CD8-positive, alpha-beta memory T cell (primary cell): ENCODE measurements at places on chromosomes 6 and 20. TPM values are rescaled to one million over a fixed set of nuclear protein-coding genes. Genes with fewer than 3 reads are reported as not detected.

- H3K4me3 ChIP-seq: no peak overlapping the region
- H3K27me3 ChIP-seq: no peaks in the 10 kb centered on the region
- H3K4me1 ChIP-seq: no peaks in the 10 kb centered on the region
- no peaks in the 10 kb centered on the region for H3K36me3 ChIP-seq
- no peak for DNase-seq
Observed at GRCh38 chr6:16849988-16850680, 88.9 kb upstream of the ATXN1 start.

- no peaks in the 10 kb centered on the region for H3K36me3 ChIP-seq
- no peak overlapping the region for H3K4me3 ChIP-seq
- H3K27ac ChIP-seq: no peak overlapping the region
- no peak for DNase-seq
Observed at GRCh38 chr6:23174781-23175361, 605.5 kb downstream of the HDGFL1 start.

GRCh38 chr6:141437011-141437410, 695.7 kb upstream of the GJE1 start:
- no peaks in the 10 kb centered on the region for H3K27me3 ChIP-seq
- H3K4me1 ChIP-seq: no peaks in the 10 kb centered on the region
- no peak for DNase-seq
- H3K36me3 ChIP-seq: no peaks in the 10 kb centered on the region

- no peak overlapping the region for H3K4me3 ChIP-seq
- DNase-seq: no peak
- H3K4me1 ChIP-seq: no peaks in the 10 kb centered on the region
- H3K27me3 ChIP-seq: no peaks in the 10 kb centered on the region
- no peaks in the 10 kb centered on the region for H3K36me3 ChIP-seq
Observed at GRCh38 chr20:6802227-6802626, 34.7 kb downstream of the BMP2 start.

DNA sequence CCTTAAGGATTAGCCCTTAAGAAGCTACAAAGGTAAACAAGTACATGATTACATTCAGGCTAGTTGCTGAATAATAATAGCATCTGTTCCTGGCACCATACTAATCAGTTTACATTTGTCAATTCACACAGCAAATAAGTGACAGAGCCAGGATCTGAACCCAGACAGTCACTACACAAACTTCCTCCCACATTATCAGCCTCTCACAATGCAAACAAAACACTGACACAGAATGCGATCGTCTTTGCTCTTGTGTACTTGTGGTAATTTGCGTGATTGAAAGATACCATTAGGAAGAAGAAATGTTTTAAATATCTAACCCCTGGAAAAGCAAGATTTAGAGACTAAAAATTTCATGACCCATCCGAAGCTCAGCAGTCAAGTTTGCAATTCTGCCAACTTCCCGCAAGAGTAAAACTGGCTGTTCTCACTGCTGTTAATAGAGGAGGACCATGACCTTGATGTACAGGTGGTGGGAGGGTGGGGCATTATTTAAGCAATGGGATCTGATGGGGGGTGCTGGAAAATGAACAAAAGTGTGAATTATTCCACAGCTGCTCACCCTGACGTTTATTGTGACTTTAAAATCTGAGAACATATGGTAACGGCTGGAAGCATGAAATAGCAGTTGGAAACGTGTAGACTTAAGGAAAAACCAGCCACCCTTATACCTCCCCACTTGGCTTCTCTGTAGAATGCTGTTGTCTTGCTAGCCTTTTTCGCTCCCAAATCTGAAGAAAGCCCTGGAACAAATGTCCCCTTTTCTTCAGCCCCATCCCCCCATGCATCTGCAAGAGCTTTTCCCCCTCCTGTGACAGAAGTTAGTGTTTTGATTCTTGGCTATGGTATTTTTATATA, 95.3 kb upstream of the ARMC2 start:
- H3K4me1 ChIP-seq: no peaks in the 10 kb centered on the region
- H3K27me3 ChIP-seq: no peaks in the 10 kb centered on the region
- H3K36me3 ChIP-seq: no peaks in the 10 kb centered on the region
- no peak for DNase-seq
- H3K4me3 ChIP-seq: no peak overlapping the region
- H3K27ac ChIP-seq: no peak overlapping the region

- H3K4me3 ChIP-seq: no peak overlapping the region
- no peaks in the 10 kb centered on the region for H3K4me1 ChIP-seq
- no peaks in the 10 kb centered on the region for H3K36me3 ChIP-seq
- no peaks in the 10 kb centered on the region for H3K27me3 ChIP-seq
- H3K27ac ChIP-seq: no peak overlapping the region
Observed at GRCh38 chr6:39765508-39766065, 26.6 kb upstream of the DAAM2 start.

DNA sequence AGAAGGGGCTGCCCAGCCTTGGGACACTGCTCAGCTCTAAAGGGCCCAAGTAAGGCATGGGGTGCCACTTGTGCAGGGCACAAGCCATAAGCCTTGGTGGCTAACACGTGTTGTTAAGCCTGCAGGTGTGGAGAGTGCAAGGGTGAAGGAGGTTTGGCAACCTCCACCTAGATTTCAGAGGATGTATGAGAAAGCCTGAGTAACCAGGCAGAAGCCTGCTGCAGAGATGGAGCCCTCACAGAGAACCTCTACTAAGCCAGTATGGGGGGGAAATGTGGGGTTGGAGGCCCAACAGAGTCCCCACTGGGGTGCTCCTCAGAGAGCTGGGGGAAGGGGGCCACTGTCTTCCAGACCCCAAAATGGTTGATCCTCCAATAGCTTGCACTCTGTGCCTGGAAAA, 32.6 kb downstream of the SERINC1 start:
- no peaks in the 10 kb centered on the region for H3K27me3 ChIP-seq
- no peak for DNase-seq
- no peak overlapping the region for H3K4me3 ChIP-seq

FOXQ1 gene
- polyA plus RNA-seq: not detected

GRCh38 chr6:6177754-6178153, 142.7 kb downstream of the F13A1 start:
- no peak overlapping the region for H3K27ac ChIP-seq
- H3K4me1 ChIP-seq: no peaks in the 10 kb centered on the region
- no peaks in the 10 kb centered on the region for H3K27me3 ChIP-seq
- no peaks in the 10 kb centered on the region for H3K36me3 ChIP-seq
- H3K4me3 ChIP-seq: no peak overlapping the region
- DNase-seq: no peak

DNA sequence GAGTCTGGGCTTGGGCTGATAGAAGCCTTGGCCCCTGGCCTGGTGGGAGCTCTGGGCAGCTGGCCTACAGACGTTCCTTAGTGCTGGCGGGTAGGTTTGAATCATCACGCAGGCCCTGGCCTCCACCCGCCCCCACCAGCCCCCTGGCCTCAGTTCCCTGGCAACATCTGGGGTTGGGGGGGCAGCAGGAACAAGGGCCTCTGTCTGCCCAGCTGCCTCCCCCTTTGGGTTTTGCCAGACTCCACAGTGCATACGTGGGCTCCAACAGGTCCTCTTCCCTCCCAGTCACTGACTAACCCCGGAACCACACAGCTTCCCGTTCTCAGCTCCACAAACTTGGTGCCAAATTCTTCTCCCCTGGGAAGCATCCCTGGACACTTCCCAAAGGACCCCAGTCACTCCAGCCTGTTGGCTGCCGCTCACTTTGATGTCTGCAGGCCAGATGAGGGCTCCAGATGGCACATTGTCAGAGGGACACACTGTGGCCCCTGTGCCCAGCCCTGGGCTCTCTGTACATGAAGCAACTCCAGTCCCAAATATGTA, 957 bp upstream of the VEGFA start:
- H3K36me3 ChIP-seq: no peaks in the 10 kb centered on the region
- H3K27ac ChIP-seq: no peak overlapping the region
- DNase-seq: no peak
- no peaks in the 10 kb centered on the region for H3K4me1 ChIP-seq
- peaks cover 18% of the 10 kb centered on the region for H3K27me3 ChIP-seq

GRCh38 chr6:119209452-119210205, 131.2 kb upstream of the FAM184A start:
- H3K4me1 ChIP-seq: no peaks in the 10 kb centered on the region
- no peaks in the 10 kb centered on the region for H3K36me3 ChIP-seq
- no peak for DNase-seq
- no peaks in the 10 kb centered on the region for H3K27me3 ChIP-seq
- no peak overlapping the region for H3K27ac ChIP-seq

DNA sequence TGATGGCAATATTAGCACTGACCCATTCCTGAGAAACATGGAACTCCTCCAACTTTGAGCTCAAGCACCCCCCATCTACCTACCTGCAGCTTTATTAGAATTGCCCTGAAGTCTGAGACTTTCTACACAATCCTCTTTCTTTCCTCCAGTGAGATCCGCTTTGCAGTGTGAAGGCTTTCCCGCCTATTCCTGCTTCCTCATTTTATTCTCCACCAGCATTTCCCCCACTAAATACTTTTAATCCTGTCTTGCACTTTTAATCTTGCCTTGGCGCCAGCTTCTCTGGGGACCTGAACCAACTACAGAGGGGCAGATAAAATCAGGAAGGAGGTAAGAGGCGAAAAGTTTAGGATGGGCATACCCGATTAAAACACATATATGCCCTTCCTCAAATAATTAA, 178.1 kb upstream of the PRDM1 start:
- no peaks in the 10 kb centered on the region for H3K27me3 ChIP-seq
- DNase-seq: no peak
- no peaks in the 10 kb centered on the region for H3K36me3 ChIP-seq
- H3K4me1 ChIP-seq: no peaks in the 10 kb centered on the region

DNA sequence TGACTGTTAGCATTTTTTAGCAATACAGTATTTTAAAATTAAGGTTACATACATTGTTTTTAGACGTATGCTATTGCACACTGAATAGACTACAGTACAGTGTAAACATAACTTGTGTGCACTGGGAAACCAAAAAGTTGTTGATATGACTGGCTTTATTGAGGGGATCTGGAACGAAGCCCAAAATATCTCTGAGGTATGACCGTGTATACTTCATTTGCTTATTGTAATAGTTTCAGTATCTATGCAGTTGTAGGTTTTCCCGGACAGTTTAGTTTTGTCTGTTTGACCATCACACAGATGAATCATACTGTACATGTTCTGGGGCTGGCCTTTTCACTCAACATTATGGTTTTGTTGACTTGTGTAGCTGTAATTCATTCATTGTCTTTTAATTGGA, 6.9 kb upstream of the ZBTB12 start:
- DNase-seq: no peak
- no peaks in the 10 kb centered on the region for H3K36me3 ChIP-seq
- H3K27me3 ChIP-seq: no peaks in the 10 kb centered on the region
- H3K4me1 ChIP-seq: no peaks in the 10 kb centered on the region
- H3K4me3 ChIP-seq: no peak overlapping the region

DNA sequence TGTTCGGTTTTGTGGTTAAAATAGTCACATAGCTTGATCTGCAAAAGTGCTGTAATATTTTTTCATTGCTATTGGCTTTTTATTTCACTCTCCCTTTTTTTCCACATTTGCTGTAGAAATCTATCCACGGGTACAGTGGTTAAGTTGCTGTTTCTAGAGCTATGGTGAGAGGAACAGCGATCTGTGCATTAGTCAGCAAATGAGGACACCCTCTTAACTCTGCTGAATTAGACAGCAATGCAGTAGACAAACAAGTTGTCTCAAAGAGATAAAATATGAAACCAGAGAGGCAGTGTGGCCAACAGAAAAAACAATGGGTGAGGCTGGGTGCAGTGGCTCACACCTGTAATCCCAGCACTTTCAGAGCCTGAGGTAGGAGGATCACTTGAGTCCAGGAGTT, 17.6 kb upstream of the SYNJ2 start:
- H3K36me3 ChIP-seq: no peaks in the 10 kb centered on the region
- peaks cover 16% of the 10 kb centered on the region for H3K4me1 ChIP-seq
- H3K4me3 ChIP-seq: no peak overlapping the region
- no peak for DNase-seq
- no peak overlapping the region for H3K27ac ChIP-seq

DNA sequence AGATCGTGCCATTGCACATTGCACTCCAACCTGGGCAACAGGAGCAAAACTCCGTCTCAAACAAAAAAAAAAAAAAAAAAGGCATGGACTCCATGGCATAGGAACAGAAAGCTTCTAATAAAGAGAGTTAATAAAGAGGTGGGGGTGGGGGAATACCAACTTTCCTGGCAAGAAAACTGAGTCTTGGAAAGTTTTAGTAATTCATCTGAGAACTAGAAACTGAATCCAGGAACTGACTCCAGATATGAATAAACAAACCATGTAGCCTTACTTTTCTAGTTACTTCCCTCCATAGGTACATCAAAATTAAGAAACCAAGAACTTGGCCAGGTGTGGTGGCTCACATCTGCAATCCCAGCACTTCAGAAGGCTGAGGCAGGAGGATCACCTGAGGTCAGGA, 38.5 kb downstream of the PTPRT start:
- no peaks in the 10 kb centered on the region for H3K36me3 ChIP-seq
- H3K4me1 ChIP-seq: no peaks in the 10 kb centered on the region
- no peaks in the 10 kb centered on the region for H3K27me3 ChIP-seq
- H3K4me3 ChIP-seq: no peak overlapping the region

DNA sequence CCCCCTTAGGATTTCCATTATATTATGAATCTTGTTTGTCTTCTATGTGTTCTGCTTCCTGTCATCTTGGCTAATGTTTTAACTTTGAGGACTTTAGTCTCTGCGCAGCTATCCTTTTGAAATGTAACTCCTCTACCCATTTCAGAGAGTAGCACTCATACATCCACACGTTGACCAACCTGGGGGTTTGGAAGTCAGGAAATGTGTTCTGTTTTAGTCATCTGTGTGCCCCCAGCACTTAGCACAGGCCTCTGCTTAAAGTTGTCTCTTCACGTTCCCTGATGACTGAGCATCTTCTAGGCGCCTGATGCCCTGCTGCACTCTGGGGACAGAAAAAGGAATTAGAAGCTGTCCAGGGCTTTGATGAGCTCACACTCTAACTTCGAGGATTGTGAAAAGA, 47.9 kb downstream of the HMGN3 start:
- no peaks in the 10 kb centered on the region for H3K27me3 ChIP-seq
- DNase-seq: no peak
- H3K4me1 ChIP-seq: no peaks in the 10 kb centered on the region
- H3K4me3 ChIP-seq: no peak overlapping the region
- H3K36me3 ChIP-seq: no peaks in the 10 kb centered on the region
